ENCODE measurements at places on chromosomes 5 and 9. TPM values are rescaled to one million over a fixed set of nuclear protein-coding genes. Genes with fewer than 3 reads are reported as not detected.

The PCAT7 gene
- total RNA-seq = 0.13 TPM

The SAPCD2 gene
- total RNA-seq = 13.6 TPM

The PGM5 gene
- total RNA-seq = 108 TPM

The FABP6 gene
- not detected for total RNA-seq

The ADCY2 gene
- not detected for total RNA-seq

The POU5F2 gene
- total RNA-seq = 0.49 TPM

The SLC36A2 gene
- not detected for total RNA-seq

The IFNA16 gene
- not detected for total RNA-seq

The NPR3 gene
- total RNA-seq = 0.13 TPM

Measured in bladder microvascular endothelial cell (primary cell).